ENCODE measurements at places on chromosomes 7 and 10. TPM values are rescaled to one million over a fixed set of nuclear protein-coding genes. Genes with fewer than 3 reads are reported as not detected.
A peak's percentile ranks its signal among the peaks of the same experiment; 100 is the strongest.

The MET gene
- polyA plus RNA-seq, result not detected

DNA sequence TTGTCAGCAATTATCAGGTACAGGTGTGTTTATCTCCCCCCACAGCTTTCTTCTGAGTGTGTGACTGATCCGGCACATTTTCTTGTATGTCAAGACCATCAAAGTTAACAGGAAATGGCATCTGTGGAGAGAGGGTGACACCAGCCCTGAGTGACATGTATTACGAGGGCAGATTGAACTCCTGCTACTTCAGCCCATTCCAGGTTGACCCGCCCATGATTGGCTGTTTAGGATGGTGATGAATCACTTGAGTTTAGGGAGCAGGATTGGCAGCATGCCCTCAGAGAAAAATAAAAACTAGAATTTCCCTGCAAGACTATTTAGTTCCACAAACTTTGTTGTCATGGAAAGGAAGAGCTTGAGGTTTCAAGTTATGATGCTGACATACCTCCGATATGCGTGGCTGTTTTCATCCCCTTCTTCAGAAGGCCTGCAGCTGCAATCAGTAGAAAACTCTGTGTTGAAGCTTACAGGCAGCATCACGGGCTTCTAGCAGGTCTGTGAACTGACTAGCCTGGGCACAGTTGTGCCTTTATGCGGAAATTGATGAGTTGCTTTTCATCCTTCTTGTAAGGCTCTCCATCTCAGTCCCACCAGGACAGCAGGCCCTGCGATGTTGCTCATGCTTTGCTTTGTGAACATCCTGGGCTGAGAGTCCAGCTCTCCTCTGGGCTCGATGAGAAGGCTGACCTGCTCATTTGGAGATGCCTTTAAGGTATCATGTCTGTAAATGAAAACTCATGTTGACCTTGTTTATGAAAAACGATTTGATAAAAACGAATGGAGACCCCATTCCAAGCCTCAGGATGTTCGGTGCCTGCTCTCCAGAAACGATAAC lies 8.0 kb upstream of the CELF2 start:
- DNase-seq, result peak; percentile 1

The SPDYE16 gene
- not detected for polyA plus RNA-seq

GRCh38 chr7:21417647-21418046 lies 10.2 kb upstream of the SP4 start:
- no peak for DNase-seq

- no peak for DNase-seq
These were observed 12.7 kb downstream of the FBXW4 start for GRCh38 chr10:101682172-101682825.

- DNase-seq, result no peak
These were observed 162.9 kb upstream of the CELF2 start for GRCh38 chr10:10854725-10855124.

- DNase-seq, result no peak
These were observed 105.4 kb upstream of the LAMB4 start for GRCh38 chr7:108235451-108236061.

The CUTC gene
- 69.1 TPM for polyA plus RNA-seq

The LAMB1 gene
- polyA plus RNA-seq, result 0.77 TPM

The MMRN2 gene
- 0.11 TPM for polyA plus RNA-seq

- no peak for DNase-seq
These were observed 123.9 kb upstream of the ZMIZ1 start for GRCh38 chr10:78944723-78945312.

The VIPR2 gene
- 0.62 TPM for polyA plus RNA-seq

GRCh38 chr7:69534461-69535041 lies 63.7 kb upstream of the AUTS2 start:
- DNase-seq, result no peak

DNA sequence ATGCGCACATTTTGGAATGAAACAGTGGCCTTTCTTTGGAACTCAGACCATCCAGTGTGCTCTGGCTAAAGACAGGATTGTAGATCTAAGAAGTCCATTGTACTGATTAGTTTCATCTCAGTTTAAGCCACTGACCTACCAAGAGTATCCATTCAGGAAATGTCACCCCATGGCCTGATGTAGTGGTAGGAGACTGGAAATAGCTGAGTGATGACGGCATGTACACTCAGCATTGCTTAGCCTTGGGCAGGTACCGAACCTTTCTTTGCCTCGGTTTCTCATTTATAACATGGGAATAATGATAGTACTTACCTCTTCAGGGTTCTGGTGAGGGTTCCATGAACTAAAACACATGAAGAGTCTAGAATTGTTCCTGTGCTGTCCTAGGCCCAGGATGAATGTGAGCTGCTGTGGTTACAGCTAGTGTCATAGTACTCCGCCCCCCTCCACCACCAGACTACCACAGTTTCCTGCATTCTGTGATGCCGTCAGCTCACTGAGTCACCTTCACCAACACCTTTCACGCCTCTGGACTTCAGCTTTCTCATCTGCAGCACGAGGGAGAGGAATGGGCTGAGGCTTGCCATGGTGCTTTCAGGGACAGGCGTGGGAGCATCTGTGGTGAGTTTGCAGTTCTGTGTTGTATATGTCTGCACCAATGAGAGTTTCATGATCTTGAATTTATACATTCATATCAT lies 484.0 kb upstream of the GALNT17 start:
- peak; percentile 84 for DNase-seq

- DNase-seq, result no peak
These were observed 2.1 kb downstream of the TRDMT1 start for GRCh38 chr10:17199351-17199804.

GRCh38 chr7:66348959-66349358 lies 143.8 kb downstream of the TPST1 start:
- DNase-seq, result no peak

GRCh38 chr7:42035210-42035609 lies 201.8 kb downstream of the GLI3 start:
- no peak for DNase-seq

- DNase-seq, result no peak
These were observed 27.1 kb downstream of the DAGLB start for GRCh38 chr7:6420680-6421079.

- no peak for DNase-seq
These were observed 13.5 kb downstream of the UPP1 start for GRCh38 chr7:48102530-48102929.

DNA sequence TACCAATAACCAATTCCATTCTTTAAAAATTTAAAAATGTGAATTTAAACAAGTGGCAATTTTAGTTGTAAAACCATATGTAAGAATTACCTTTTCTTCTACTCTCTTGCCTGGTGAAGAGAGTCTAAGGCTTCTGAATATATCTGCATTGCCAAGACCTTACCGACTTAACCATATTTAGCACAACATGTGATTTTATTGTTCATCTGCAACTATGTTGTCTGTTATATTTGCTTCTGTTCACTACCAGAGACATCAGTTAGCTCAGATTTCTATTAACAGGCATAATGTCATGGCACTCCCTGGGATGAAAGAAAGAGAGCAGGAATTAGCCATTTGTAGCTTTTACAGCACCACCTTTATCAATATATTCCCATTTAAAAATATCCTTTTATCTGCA lies 55.3 kb downstream of the CHN2 start:
- DNase-seq, result no peak

Data from naive thymus-derived CD8-positive, alpha-beta T cell (primary cell).